ENCODE measurements at places on chromosomes 2 and 18.

DNA sequence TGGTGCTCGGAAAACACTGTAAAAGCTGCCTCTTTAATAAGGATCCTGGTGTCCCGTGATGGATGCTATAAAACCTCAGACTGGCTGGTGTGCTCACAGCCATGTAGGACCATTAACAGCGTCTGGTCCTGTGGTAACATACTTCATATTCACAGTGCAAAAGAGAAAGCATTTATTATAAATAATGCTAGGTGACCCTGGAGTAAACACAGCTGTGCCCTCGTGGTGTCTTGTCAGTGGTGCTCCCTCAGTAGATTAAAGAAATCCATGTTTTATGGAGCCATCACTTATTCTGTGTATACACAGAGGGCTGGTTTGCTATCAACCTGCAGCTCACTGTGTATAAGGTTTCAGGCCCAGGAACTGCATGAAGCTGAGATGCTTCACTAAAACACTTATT is 106.9 kb downstream of the CDK15 start:
- no peak for DNase-seq

DNA sequence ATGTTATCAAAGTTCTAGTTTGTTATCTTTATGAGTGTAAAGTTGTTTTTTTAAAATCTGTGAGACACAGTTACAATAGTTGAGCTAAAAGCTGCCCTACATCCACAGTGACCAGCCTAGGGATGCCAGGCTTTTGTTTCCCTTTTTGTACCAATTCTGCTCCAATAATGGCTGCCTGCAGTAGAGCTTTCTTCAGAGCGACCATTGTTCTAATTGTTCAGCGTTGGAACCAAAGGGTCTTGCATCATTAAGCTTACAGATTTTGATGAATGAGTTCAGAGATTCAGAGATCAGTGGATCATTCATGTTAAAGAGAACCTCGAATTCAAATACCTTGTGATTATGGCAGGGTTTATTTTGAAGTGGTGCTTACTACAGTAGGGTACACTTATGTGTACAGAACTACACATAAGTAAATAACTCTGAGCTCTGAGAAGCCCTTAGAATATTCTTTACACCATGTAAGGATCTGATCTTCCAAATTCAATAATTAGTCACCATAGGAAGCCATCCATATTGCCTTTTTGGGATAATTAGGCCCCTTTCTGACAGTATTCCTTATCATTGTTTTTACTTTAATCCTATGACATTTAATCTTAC is 157.9 kb downstream of the MYO1B start:
- DNase-seq: no peak

- DNase-seq: peak; percentile 70
Observed at GRCh38 chr2:200765139-200765951, 46.4 kb upstream of the BZW1 start.

DNA sequence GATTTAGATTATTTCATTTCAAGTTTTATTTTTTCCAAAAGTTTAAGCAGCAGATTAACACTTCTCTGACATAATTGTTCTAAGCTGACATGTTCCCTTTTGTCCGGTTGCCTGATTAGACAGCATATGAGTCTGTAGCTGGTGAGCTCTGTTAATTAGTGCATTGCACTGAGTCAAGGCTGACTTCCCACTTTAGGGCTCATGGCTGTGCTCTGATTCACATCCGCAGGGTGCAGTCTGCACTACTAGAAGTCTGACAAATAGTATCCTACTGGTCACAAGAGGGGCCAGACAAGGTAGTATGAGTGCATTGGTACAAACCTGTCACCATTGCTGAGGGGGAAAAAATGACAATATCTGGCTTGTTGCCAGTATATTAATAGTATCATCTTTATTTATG is 443.9 kb upstream of the ZNF804A start:
- DNase-seq: no peak

DNA sequence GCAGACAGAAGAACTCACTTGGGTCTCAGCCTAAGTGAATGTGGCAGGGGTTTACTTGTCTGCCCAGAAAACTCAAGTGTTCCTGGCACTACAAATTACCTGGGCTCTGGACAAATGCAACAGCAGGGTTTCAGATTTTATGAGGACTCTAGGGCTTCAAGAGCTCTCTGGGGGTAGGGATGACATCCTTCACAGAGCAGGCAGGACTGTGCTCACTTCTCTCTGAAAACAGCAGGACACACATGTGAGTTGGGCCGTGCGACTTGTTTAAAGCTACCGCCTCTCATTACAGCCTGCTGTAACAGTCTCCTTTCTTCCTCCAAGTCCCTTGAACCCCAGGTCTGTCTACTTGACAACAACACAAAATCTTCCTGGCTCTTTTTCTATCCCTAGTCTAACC is 212.6 kb downstream of the EN1 start:
- no peak for DNase-seq

DNA sequence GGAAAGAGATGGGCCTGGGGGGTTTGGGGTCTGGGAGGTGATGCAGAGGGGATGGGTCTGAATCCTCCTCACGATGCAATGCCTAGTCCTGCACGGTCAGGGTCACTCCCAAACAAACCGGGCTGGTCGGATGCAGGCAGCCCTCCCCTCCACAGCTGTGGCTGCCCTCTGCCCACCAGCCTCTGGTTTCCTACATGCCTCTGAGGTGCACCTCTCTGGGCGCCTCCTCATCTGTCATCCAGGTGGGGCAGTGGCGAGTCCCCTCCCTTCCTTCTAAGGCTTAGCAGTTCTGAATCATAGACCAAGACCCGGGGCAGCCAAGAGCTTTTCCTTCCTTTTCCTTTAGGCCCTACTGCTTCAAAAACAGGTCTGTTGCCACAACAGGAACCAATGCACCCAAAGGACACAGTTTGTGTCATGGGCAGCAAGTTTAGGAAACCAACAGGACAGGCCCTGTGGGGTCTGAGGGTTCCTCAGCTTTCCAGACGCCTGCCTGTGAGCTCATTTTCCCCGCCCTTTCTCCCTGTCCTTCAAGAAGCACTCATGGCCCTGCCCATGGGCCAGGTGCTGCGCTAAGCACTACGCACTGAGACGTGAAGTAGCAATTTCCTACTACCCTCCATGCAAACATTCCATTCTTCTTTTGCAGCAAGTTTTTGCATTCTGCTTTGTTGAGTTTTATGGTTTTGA is 6.5 kb upstream of the MAL start:
- DNase-seq: no peak

- DNase-seq: no peak
Observed at GRCh38 chr18:48136827-48137373, 206.4 kb upstream of the SMAD2 start.

GRCh38 chr2:200944467-200945394 is 18.7 kb downstream of the ORC2 start:
- DNase-seq: no peak

DNA sequence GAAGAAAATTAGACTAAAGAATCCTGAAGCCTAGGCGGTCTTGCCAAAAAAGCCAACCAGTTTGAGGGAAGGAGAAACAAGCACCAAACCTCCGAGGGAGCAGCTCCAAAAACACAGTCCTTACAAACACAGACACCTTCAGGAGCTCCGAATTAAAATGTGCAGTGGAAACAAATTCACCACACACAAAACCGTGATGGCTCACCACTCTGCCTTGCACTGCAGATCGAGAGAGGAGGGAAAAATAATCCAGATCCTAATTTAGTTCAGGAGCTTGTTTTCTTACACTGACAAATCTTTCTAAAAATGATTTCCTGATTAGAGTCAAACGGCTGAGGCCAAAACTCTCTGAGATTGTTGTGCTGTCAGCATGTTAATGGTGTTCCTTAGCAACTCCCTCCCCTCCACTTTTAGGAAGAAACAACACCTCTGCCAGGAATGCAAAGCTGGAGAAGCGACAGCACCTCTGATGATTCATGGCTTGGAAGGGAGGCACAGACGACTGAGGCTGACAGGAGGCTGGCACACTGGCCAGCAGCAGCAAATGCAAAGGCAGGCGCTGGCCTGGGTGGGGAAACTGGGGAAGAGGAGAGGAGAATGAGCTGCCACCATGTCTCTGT is 249.4 kb upstream of the KLHL29 start:
- no peak for DNase-seq

- DNase-seq: no peak
Observed at GRCh38 chr2:38500283-38500634, 102.5 kb downstream of the HNRNPLL start.

- DNase-seq: no peak
Observed at GRCh38 chr18:24227977-24228666, 89.3 kb downstream of the CABYR start.

DNA sequence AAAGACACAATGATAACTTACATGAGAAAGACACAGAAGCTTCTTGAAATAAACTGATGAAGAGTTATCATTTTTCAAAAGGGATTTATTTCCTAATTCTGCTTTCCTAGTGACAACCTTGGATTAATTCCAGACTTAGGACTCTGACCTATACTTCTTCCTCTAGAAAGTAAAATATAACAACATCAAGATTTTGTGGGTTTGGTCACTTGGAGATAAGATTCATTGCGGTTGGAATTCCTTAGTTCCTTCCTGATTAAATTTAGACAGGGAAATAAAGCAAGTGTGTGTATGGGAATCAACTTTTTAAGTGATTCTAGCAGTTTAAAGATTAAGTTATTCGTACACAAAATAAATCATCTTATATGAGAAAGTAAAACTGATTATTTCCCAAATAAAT is 208.4 kb upstream of the CCDC150 start:
- no peak for DNase-seq

DNA sequence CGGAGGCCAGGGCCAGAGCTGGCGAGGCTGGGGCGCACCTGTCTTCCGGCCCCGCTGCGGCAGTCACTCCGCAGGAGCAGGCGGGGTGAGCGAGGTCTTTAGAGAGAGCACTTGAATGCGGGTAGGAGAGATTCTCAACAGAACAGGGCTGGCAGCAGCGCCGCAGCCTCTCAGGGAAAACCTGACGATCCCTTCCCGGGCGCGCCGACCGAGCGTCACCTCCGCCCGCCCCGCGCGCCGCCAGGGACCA is 526 bp downstream of the PRKRA start:
- DNase-seq: no peak

- DNase-seq: no peak
Observed at GRCh38 chr2:60411295-60411694, 142.2 kb downstream of the BCL11A start.

DNA sequence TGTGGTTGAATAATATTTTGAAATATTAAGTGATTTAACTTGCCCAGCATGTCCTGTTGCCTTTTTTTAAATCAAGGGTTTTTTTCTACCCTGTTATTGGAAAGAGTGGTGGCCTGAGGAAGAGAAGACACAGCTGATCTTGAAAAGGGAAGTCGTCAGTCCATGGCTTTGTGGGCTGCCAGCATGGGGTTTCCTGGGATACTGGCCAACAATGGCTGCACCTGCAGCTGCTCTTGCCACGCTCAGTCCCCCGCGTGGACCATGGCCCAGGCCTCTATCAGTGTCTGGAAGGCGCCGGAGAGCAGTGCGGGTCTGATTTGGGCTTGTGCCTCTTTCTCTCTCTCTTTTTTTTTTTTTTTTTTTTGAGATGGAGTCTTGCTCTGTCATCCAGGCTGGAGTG is 99.3 kb downstream of the ASB1 start:
- no peak for DNase-seq

GRCh38 chr2:102025583-102026267 is 34.0 kb downstream of the IL1R2 start:
- no peak for DNase-seq

DNA sequence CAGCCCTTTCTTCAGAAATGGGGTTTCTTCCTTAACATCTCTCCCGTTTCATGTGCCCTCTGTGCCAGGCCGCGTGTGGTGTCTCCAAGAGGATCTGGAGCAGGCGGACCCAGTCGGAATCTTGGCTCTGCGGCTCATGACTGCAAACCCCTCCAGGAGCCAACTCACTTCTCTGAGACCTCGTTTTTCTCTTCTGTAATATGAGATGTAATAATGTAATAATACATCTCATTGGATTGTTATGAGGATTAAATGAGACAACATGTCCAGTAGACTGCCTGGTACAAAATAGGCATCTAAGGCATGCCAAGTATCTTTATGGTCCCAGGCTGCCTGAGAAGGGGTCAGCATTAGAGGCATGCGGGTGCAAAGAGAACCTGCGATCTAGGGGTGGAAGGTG is 221.3 kb upstream of the REV1 start:
- DNase-seq: no peak

DNA sequence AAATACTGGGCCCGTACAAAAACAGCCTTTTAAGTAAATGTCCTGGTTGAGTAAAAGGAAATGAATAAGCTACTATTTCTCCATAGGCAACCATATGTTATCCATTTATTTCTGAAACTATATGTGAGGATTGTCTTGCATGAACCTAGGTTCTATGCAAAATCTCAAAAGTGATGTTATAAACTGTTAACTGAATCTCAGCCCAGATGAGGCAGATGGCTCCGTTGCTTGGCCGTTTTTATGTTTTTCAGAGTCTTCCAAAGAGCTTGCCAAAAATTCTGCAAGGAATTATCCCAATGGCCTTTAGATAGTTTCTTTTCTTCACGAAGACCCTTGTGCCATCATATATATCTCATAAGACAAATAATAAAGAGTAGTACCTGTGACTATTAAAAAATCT is 1669.5 kb upstream of the DDX18 start:
- no peak for DNase-seq

GRCh38 chr2:216171011-216171410 is 61.9 kb downstream of the XRCC5 start:
- DNase-seq: no peak

GRCh38 chr2:44957656-44958327 is 16.3 kb downstream of the SIX3 start:
- DNase-seq: no peak

DNA sequence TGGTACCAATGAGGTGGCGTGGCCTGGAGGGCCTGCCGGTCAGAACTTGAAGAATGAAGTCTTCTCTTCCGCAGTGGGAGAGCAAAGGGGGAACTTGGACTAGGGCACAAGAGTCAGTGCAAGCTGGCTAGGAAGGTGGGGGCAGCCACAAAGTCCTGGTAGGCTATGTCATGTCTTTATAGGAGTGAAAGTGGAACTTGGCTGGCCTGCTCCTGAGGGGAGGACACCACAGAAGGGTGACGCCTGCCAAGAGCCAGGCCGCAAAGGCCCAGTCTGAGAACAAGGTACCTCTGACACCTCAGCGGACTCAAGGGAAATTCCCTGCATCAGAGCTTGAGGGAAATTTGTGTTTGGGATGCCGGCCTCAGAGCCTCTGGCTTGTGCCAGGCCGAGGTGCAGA is 32.2 kb upstream of the MAP3K20 start:
- no peak for DNase-seq

GRCh38 chr2:8279506-8279905 is 402.4 kb upstream of the ID2 start:
- DNase-seq: no peak

- no peak for DNase-seq
Observed at GRCh38 chr2:222568865-222569264, 87.0 kb downstream of the FARSB start.

DNA sequence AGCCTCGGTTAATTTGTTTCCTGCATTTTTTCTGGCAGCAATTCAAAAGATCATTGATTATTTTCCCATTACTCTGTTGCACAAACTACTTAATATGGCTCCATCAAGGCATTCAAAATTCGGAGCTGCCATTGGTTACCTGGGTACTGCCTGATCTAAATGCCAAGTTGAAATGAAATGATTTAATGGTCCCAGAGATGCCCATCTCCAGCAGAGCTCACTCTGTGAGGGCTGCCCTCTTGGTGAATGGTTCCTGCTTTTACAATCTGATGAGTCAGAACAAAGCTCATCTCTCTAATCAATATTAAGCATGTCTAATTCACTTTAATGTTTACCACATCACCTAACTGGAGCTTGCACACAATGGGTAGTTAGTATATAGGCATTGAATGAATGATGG is 126.1 kb downstream of the CTNNA2 start:
- no peak for DNase-seq
